WTC11 (cell line): ENCODE measurements at places on chromosomes 2 and 18. TPM values are rescaled to one million over a fixed set of nuclear protein-coding genes. Genes with fewer than 3 reads are reported as not detected.

- no peak overlapping the region for H3K27ac ChIP-seq
- H3K4me3 ChIP-seq = no peak overlapping the region
- peak; percentile 22 for DNase-seq
- no peaks in the 10 kb centered on the region for H3K36me3 ChIP-seq
- H3K27me3 ChIP-seq = no peaks in the 10 kb centered on the region
Observed at GRCh38 chr18:48345596-48345995, 63.6 kb downstream of the ZBTB7C start.

DNA sequence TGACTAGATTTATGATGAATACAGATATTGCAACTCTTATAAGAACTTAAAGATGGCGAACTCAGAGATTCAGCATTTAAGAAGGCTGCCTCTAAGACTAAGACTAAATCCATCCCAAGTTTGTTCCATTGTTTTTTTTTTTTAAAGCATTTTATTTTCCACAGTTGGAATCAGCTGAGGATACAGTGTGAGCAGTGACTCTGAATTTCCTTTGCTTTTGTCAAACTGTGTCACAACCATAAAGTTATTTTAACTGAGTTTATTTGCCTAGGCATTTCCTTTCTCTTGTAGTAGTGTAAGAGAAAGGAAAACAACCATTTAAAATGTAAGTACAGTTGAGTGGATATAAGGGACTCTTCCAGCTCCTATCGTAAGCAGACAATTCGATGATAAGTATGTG lies 63.9 kb downstream of the ZEB2 start:
- H3K27ac ChIP-seq = no peak overlapping the region
- DNase-seq = no peak
- H3K27me3 ChIP-seq = peaks cover 17% of the 10 kb centered on the region
- H3K4me3 ChIP-seq = no peak overlapping the region

DNA sequence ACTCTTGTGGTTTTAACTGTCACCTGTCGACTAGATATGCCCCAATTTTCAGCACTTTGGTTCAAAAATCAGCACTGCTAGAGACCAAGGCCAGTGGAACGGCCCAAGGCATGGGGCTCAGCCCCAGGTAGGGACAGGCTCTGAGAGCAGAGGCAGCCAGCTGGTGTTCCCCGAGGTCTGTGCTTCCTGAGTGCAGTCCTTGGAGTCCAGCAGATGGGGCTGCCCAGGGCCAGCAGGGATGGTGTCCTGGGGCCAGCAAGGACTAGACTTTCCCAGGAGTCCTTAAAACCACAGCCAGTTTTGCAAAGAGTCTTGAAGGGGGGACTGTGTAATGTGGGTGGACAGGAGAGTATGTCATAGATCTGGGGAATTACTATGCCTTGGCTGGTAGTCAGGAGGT lies 56.3 kb downstream of the POMC start:
- H3K4me3 ChIP-seq = no peak overlapping the region
- no peak for DNase-seq
- H3K27me3 ChIP-seq = no peaks in the 10 kb centered on the region
- no peaks in the 10 kb centered on the region for H3K36me3 ChIP-seq
- no peak overlapping the region for H3K27ac ChIP-seq
- H3K4me1 ChIP-seq = peaks cover 22% of the 10 kb centered on the region

DNA sequence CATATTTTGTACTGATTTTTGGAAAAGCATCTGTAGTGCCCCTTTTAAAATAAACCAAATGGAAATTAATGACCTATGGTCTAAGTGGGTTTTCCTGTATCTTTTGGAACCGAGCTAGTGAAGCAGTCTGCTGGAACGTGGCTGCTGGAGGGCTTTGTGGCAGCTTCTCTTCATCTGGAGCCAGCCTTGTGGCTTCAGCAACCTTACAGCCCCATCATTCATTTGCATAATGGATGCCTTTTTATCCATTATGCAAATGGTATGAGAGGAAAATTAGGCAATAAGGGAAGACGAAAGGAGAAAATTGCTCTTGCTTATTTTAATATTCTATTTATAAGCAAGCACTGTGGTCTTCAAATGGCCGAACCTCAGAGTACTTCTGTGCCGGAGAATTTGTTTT lies 421.0 kb downstream of the PARD3B start:
- H3K4me3 ChIP-seq = no peak overlapping the region
- no peaks in the 10 kb centered on the region for H3K36me3 ChIP-seq
- no peak overlapping the region for H3K27ac ChIP-seq
- peaks cover 13% of the 10 kb centered on the region for H3K4me1 ChIP-seq

GRCh38 chr18:8756571-8756970 lies 51.2 kb downstream of the MTCL1 start:
- H3K27me3 ChIP-seq = no peaks in the 10 kb centered on the region
- peaks cover 15% of the 10 kb centered on the region for H3K4me1 ChIP-seq
- no peak overlapping the region for H3K4me3 ChIP-seq
- no peak overlapping the region for H3K27ac ChIP-seq
- DNase-seq = no peak
- H3K36me3 ChIP-seq = peaks cover 48% of the 10 kb centered on the region

- peak overlapping the region; percentile 85 for H3K27ac ChIP-seq
- DNase-seq = peak; percentile 57
Observed at GRCh38 chr18:63366213-63367052, 573 bp downstream of the KDSR start.

DNA sequence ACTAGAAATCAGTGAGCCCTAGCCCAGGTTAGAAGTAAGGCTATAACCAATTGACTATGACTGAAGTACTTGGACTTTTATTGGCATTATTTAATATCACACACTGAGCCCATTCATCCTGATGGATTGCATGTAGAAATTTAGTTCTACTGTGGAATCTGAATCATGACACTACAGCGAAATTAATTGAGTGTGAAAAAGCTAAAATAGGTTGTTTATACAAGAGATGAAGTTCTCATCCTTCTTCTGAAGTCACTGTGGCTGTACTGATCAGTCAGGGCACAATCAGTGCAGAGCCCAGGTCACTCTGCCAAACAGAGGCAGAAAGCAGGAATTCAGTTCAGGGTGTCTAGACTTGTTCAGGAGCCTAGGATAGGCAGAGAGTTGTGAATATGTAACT lies 158.9 kb downstream of the BABAM2 start:
- no peaks in the 10 kb centered on the region for H3K27me3 ChIP-seq
- H3K4me1 ChIP-seq = peaks cover 3% of the 10 kb centered on the region; the same call in 1 of the 2 replicates
- no peak for DNase-seq
- H3K36me3 ChIP-seq = no peaks in the 10 kb centered on the region

DNA sequence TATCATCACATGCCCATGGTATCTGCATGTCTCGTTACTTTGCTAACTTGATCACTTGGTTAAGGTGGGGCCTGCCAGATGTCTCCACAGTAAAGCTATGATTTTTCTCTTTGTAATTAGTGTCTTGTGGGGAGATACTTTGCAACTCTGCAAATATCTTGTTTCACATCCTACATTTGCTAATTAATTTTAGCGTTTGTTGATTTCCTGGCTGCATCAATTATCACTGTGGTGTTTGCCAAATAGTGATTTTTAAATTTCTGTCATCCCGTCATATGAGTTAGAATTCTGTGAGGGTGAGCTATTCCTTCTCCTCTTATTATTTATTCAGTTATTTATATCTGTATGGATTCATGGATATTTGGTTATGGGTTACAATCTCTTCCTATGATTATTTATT lies 161.4 kb downstream of the FMNL2 start:
- DNase-seq = no peak
- no peaks in the 10 kb centered on the region for H3K27me3 ChIP-seq
- no peak overlapping the region for H3K4me3 ChIP-seq

DNA sequence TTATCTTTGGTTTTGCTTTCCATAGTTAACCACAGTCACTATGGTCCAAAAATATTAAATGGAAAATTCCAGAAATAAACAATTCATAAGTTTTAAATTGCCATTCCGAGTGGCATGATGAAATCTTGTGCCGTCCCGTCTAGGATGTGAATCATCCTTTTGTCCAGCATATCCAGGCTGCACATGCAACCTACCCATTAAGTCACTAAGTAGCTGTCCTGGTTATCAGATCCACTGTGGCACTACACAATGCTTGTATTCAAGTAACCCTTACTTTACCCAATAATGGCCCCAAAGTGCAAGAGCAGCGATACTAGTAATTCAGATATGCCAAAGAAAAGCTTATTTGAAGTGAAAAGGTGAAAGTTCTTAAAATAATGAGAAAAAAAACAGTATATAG lies 10.7 kb downstream of the USP34 start:
- no peaks in the 10 kb centered on the region for H3K27me3 ChIP-seq
- peaks cover 3% of the 10 kb centered on the region; the same call in 1 of the 2 replicates for H3K36me3 ChIP-seq
- no peak for DNase-seq
- peak overlapping the region; percentile 65; the same call in 1 of the 2 replicates for H3K27ac ChIP-seq
- H3K4me1 ChIP-seq = peaks cover 21% of the 10 kb centered on the region

DNA sequence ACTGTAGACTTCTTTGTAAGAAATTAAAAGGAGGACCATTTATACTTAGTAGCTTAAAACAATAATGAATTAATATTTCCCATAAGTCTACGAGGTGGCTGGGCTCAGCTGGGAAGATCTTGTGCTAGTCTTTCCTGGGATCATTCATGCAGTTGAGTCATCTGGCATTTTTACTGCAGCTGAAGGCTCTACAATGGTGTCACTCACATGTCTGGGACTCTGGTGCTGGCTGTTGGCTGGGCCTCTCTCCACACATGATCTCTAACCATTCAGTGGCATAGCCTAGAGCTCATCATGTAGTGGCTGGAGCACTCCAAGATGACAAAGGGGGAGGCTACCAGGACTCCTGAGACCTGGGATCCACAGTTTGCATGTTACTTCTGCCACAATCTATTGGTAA lies 35.5 kb downstream of the CLASP1 start:
- no peak overlapping the region for H3K4me3 ChIP-seq
- H3K27ac ChIP-seq = no peak overlapping the region
- no peak for DNase-seq
- H3K4me1 ChIP-seq = peaks cover 5% of the 10 kb centered on the region

- DNase-seq = no peak
- H3K4me1 ChIP-seq = peaks cover 30% of the 10 kb centered on the region
- no peak overlapping the region for H3K4me3 ChIP-seq
- peaks cover 10% of the 10 kb centered on the region; the same call in 1 of the 2 replicates for H3K27me3 ChIP-seq
- no peak overlapping the region for H3K27ac ChIP-seq
Observed at GRCh38 chr2:45191976-45192375, 182.7 kb upstream of the SIX2 start.

DNA sequence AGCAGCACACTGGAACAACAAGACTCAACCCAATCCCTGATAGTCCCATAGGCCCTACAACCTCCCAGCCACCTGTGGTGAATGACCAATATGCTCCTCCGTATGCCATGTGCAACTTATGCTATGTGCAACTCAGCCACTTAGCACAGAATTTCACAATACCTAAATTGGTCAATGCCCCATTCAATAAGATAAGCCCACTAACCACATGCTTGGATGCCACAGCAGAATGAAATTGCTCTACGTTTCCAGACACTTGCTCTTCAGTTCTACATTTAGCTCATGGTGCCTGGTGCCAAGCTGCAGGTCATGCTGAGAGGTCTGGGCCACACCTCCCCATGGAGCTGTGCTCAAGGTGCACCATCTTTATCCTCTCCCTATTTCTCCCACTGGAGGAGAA lies 159.8 kb downstream of the EN1 start:
- DNase-seq = no peak
- 0 out of 2 replicates have a peak, but pooled peaks cover 3% of the 10 kb centered on the region for H3K4me1 ChIP-seq
- H3K36me3 ChIP-seq = no peaks in the 10 kb centered on the region
- no peak overlapping the region for H3K27ac ChIP-seq
- peaks cover 3% of the 10 kb centered on the region; the same call in 1 of the 2 replicates for H3K27me3 ChIP-seq

DNA sequence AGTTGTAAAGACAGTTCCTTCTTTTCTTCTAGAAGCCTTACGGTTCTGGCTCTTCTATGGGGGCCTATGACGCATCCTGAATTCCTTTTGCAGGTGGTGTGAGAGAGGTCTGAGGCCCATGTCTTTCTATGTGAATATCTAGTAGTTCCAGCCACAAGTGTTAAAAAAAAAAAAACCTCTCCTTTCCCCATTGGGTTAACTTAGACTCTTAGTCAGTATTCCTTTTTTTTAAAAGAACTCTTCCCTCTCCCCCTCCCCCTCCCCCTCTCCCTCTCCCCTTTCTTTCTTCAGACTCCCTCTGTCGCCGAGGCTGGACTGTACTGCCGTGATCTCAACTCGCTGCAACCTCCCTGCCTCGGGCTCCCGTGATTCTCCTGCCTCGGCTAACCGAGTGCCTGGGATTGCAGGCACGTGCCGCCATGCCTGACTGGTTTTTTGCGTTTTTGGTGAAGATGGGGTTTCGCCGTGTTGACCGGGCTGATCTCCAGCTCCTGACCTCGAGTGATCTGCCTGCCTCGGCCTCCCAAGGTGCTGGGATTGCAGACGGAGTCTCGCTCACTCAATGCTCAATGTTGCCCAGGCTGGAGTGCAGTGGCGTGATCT lies 11.4 kb upstream of the CIDEA start:
- no peak overlapping the region for H3K27ac ChIP-seq
- H3K36me3 ChIP-seq = 0 out of 2 replicates have a peak, but pooled peaks cover 3% of the 10 kb centered on the region
- H3K27me3 ChIP-seq = peaks cover 27% of the 10 kb centered on the region
- no peak for DNase-seq

- no peaks in the 10 kb centered on the region for H3K4me1 ChIP-seq
- no peak for DNase-seq
Observed at GRCh38 chr2:140199312-140199711, 1419.1 kb upstream of the NXPH2 start.

DNA sequence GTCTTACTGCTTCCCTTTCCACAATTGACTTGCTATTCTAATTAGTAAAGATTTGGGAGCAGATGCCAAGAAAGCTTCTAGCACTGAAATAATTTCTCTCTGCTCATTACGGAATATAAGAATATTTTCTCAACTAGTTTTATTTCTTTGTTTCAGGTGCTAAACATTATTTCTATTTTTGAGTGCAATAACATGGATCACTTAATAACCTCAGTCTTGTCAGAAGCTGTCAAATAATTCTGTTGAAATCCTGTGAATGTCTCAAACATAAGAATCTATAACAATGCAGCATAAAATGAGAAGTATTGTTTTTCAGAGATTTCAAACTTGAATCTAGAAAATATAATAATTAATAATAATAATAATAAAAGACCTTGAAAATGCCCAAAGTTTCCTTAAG lies 1221.0 kb downstream of the DSC3 start:
- no peaks in the 10 kb centered on the region for H3K27me3 ChIP-seq
- no peak overlapping the region for H3K27ac ChIP-seq
- no peak for DNase-seq
- H3K36me3 ChIP-seq = no peaks in the 10 kb centered on the region

DNA sequence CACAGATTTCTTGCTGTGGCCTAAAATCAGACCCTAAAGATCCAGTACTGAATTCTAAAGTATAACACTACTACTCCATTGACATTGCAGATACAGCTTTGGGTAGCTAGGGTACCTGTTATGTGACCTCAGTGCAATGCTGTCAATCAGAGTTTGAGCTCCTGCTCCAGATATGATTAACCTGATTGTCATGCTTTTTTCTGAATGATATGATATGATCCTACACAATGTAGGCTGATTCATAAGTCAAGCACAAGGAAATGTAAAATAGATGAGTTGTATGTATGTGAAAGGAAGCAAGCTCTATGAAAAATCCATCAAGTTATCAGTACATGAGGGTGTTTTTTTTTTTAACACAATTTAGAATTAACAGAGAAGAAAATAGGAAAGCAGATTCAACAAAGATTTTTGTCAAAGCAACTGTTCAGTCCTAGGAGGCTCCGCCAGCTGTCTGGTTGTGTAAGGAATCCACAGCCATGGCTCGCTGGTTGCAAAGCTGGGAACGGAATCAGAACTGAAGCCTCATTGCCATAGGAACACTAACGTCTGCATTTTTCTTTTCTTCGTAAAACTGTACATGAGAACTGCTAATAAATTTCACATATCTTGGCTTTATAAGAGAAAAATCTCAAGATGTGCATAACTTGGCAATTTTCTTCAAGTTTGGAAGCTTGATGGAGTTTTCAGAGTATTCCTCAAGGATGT lies 52.9 kb downstream of the NR4A2 start:
- H3K27me3 ChIP-seq = peaks cover 3% of the 10 kb centered on the region; the same call in 1 of the 2 replicates
- H3K4me3 ChIP-seq = no peak overlapping the region
- no peak for DNase-seq

Gene ALK
- total RNA-seq = 0.09 to 0.11 TPM in 2 of 3 replicates, not detected in the other

Gene NGEF
- 4.5 to 6.6 TPM (median 5.4 TPM) in 3 replicates for total RNA-seq

Gene FHOD3
- total RNA-seq = 3.8 to 4.8 TPM (median 4.6 TPM) in 3 replicates

Gene DSG1
- total RNA-seq = 0.07 to 0.09 TPM in 2 of 3 replicates, not detected in the other
